SK-MEL-5 (cell line): ENCODE measurements at places on chromosomes 2 and 18.
A peak's percentile ranks its signal among the peaks of the same experiment; 100 is the strongest.

- DNase-seq = no peak
Measured at GRCh38 chr18:79199691-79200374, 130.6 kb downstream of the ATP9B start.

DNA sequence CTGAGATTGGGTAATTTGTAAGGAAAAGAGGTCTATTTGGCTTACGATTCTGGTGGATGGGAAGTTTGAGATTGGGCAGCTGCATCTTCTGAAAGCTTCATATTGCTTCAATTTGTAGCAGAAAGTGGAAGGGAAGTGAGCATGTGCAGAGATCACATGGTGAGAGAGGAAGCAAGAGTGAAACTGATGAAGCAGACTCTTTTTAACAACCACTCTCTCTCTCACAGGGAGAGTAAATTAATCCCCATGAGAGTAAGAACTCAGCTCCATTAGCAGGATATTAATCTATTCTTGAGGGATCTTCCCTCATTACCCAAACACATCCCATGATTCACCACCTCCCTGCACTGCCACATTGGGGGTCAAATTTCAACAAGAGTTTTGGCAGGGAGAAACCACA, 298.5 kb upstream of the CELF4 start:
- DNase-seq = no peak

DNA sequence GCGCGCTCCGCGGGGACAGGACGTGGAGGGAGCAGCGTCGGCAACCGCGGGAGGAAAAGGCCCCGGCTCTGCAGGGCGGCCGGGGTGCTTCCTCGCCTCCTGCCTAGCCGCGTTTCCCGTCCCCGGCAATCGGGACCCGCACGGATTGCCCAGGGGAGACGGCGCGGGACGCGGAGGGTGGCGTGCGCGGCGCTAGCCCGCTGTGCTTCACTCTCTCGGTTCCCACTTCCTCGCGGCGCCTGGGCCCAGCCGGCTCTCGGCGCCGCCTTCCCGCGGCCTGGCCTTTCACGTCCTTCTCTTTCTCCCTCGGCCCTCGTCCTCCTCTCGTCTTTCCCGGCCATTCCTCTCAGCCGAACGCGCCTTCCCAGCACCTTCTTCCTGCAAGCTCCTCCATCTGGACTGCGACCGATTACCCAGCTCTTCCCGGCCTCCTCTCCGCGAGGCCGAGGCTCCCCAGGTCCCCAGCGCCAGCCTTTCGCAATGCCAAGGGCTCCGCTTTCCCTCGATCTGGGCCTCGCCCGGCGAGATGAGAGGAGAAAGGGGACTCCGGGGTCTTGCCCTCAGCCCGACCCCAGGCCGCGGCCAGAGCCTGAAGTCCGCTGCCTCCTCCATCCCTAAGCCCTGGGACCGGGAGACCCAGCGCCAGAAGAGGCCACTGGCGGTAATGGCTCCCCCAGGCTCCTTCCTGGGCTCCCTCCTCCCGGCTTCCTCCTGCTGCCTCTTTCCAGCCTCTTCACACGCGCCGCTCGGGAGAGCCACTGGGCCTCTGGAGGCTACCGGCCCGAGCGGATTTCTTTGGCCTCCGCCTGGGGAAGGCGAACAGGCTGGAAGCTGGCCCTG, 34.3 kb upstream of the ATP6V1B1 start:
- DNase-seq = peak; percentile 43

DNA sequence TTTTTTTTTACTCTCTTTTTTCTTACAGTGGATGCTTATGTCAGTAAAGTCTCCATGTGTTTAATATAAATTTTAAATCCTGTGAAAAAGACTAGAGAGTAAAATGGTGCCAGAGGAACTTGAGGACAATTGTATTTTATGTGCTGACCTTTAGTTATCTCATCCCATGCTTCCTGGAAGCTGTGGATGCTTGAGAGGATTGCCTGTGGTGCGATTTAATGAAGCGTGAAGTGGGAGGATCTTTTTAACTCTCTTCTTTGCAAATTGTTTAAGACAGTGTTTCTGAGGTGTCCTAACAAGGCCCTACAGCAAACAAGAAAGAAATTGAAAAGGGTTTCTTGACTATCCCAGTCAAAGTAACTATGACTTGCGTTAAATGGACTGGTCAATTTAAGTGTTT, 84.2 kb downstream of the DTNA start:
- peak; percentile 11 for DNase-seq

DNA sequence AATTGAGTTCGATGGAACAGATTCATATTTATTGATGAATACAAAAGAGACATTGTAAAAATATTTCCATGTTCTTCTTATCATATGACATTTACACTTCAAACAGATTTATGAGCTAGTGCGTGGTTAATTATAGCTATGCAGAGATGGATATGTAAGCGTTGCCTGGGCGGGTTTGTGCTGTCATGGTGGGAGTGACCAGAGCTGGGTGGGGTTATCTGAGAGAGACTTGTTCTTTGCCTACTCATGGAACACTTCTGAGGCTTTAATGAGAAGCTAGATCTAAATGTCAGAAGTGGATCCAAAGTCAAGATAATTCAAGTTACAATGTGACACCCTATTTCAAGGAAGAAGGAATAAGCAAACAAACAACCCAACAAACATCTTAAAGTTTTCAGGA, 162.3 kb upstream of the ZEB2 start:
- peak; percentile 32 for DNase-seq

GRCh38 chr18:67652288-67652687, 135.8 kb upstream of the DSEL start:
- DNase-seq = no peak
